NAMALWA (cell line): ENCODE measurements at places on chromosomes 4 and X.
A peak's percentile ranks its signal among the peaks of the same experiment; 100 is the strongest.

- no peak for DNase-seq
Observed at GRCh38 chr4:105417624-105418023, 56.2 kb downstream of the PPA2 start.

DNA sequence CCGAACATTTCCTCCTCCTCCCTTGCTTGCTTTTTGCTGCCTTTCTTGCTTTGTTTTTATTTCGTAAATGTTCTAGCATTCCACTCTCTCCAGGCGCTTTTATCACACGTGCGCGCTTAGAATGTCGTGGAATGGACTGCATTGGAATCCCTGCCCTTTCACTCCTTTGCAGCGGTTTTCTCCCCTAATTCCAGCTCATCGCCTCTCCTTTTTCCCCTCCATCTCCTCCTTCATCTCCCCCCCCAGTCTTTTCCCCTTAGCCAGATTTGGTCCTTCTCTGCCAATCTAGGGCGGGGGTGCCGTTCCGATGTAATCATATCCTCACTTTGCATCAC, 579 bp downstream of the OGT start:
- DNase-seq = no peak

- no peak for DNase-seq
Observed at GRCh38 chr4:7326306-7326692, 108.4 kb downstream of the PSAPL1 start.

- DNase-seq = no peak
Observed at GRCh38 chrX:100710816-100711215, 21.1 kb downstream of the SYTL4 start.

- DNase-seq = peak; percentile 43
Observed at GRCh38 chr4:119046263-119046662, 89.4 kb upstream of the MYOZ2 start.

DNA sequence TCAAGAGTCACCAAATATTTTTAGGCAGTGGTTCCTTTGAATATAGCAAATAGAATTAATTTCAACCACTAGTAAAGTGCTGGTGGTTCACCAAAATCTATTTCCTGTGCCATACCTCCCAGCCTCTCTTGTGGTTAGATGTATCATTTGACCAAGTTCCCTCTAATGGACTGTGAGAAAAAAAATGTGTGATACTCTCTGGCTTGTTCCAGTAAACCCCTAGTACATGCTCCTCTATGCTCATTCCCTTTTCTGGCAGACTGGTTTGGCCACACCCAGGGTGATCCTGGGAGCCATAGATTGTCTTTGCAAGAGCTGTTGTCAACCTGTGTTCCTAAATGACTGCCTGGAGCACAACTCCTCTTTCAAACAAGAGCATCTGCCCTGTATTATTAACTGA, 109.5 kb downstream of the FRAS1 start:
- no peak for DNase-seq

GRCh38 chr4:12615822-12616221, 868.3 kb downstream of the RAB28 start:
- DNase-seq = no peak

- no peak for DNase-seq
Observed at GRCh38 chr4:71377561-71377960, 38.7 kb downstream of the SLC4A4 start.

DNA sequence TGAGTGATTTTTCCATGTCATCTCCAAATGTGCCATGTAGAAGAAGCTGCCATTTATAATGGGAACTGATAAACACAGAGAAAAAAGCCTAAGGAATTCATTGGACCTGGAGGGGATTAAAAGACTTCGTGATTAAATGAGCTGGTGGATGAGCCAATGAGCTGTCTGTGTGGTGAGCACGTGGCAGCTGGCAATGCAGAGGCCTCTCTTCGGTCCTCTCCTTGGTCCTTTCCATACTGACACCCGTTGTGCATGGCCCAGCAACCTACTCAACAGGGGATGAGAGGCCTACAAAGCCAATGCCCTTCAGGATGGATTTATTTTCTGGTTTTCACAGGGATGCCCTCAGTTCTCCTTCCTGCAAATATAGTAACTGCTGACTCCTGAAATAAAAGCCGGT, 87.7 kb upstream of the STS start:
- no peak for DNase-seq

- DNase-seq = no peak
Observed at GRCh38 chrX:8310409-8310808, 139.3 kb upstream of the VCX2 start.

DNA sequence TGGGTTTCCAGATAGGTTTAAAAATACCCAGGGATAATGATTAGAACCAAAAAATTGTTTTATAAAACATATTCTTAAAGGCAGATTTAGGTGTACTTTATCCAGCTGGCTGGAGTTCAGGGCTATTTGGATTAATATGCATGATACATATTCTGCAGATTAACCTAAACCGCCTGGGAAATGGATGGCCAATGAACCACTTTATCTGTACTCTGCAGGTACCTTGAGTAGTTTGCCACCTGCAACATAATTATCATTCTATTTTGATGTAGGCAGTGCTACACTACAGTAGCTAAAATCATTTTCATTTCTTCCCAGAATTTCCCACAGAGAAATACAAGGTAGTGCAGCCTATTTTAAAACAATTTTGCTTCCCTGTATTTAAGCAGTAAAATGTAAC, 683.2 kb upstream of the GNPDA2 start:
- no peak for DNase-seq

- DNase-seq = peak; percentile 86
Observed at GRCh38 chr4:85370400-85371032, 104.4 kb upstream of the ARHGAP24 start.

- DNase-seq = no peak
Observed at GRCh38 chr4:142721187-142721586, 124.9 kb downstream of the INPP4B start.

- DNase-seq = peak; percentile 26
Observed at GRCh38 chr4:13601048-13601447, 26.5 kb downstream of the BOD1L1 start.

DNA sequence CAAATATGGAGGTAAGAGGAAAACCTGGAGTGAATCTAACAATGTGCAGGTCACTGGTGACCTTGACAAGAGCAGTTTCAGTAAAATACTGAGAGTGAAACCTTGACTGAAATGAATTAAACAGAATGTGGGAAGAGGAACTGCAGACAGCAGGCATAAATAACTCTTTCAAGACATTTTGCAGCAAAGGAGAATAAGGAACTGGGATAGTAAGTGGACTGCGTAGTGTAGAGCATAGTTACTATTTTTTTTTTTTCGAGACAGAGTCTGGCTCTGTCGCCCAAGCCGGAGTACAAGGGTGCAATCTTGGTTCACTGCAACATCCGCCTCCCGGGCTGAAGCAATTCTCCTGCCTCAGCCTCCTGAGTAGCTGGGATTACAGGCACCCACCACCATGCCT, 24.0 kb downstream of the RBMX start:
- DNase-seq = no peak

GRCh38 chrX:122788216-122788615, 395.9 kb upstream of the GRIA3 start:
- no peak for DNase-seq

- DNase-seq = no peak
Observed at GRCh38 chr4:88043001-88043400, 35.6 kb downstream of the PKD2 start.

- no peak for DNase-seq
Observed at GRCh38 chr4:122065915-122066314, 86.2 kb upstream of the BLTP1 start.

- no peak for DNase-seq
Observed at GRCh38 chr4:73836373-73837279, at the start of gene CXCL6. CXCL6 (plus strand) TSS chr4:73836678; CDS start chr4:73836751, 73 bp downstream.

GRCh38 chrX:65667157-65667502, 324 bp upstream of the MSN start:
- no peak for DNase-seq

DNA sequence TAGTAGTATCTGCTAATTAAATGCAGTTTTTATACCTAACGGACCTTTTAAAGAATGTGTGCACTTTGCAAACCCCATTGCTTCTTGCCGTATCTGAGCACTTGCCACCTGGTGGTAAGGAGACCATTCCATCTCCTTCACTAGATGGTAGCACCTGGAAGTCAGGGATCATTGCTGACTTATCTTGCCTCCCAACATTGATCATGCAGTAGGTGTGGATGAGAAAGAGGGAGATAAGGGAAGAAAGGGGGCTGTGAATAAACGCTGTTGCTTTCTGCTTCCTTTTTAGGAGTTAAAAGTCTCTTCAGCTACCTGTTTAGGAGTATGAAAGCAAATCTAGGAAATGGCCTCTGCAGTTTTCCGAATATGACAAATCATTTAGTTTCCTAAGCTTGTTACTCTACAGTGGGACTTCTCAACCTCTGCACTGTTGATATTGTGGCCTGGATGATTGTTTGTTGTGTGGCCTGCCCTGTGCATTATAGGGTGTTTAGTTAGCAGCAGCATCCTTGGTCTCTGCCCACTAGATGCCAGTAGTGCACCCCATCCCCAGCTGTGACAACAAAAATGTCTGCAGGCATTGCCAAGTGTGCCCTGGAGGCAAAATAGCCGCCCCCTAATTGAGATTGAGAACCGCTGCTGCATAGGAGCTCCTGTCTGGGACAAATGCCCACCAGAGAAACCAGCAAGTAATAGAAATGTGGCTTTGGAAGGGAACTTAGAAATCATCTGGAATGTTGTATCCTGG, 38.8 kb downstream of the GAB1 start:
- DNase-seq = peak; percentile 92
